ENCODE measurements at places on chromosomes 1 and 21. TPM values are rescaled to one million over a fixed set of nuclear protein-coding genes. Genes with fewer than 3 reads are reported as not detected.

DNA sequence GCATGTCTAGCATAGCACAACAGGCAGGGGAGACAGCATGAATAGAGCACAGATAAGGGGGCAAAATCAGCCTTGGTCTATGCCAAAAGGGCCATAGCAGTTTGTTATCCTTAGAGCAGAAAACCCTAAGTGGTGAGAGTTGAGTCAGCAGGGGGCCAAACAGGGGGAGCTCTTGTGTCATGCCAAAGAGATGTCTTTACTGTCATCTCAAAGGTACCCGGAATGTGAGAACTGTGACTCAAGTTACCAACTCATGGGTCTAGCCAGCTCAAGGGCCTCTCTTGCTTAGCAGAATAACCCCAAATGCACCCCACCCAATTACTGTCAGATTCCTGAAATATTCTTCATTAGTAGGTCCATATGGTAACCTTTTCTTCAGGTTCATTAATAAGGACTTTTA lies 45.9 kb upstream of the NRDC start:
- peak; percentile 77 for DNase-seq

DNA sequence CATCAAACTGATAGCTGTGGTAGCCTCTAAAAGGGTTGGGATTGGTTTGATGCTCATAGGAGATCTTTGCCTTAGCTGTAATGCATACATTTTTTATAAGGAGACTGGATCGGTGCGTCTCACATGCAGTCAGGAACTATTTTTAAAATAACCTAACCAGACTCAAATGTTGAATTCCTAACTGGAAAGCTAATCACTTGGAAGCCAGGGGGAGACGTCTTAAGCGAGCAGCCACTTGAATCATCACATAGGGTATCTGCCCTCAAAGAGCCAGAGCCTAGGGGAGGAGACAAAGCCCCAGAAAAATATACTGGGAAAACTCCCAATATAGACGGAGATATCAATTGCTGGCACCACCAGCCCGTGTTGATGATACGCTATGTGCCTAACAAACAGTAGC lies 61.7 kb upstream of the PUM1 start:
- peak; percentile 79 for DNase-seq

DNA sequence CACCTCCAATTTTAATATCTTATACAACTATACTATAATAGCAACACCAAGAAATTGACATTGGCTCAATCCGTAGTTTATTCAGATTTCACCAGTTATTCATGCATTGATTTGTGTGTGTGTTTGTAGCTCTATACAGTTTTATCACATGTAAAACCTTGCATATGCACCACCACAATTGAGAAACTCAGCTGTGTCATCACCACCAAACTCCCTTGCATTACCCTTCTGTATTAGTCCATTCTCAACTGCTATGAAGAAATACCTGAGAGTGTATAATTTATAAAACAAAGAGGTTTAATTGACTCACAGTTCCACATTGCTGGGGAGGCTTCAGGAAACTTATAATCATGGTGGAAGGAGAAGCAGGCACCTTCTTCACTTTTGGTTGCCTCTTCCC lies 162.1 kb downstream of the PATJ start:
- no peak for DNase-seq

GRCh38 chr1:162397039-162397448 lies 14.9 kb downstream of the SH2D1B start:
- DNase-seq = no peak

- DNase-seq = peak; percentile 17
Observed at GRCh38 chr21:45854690-45855247, 126.8 kb upstream of the COL6A1 start.

GRCh38 chr21:23853796-23854379 lies 1753.4 kb downstream of the MRPL39 start:
- DNase-seq = peak; percentile 31

- peak; percentile 98 for DNase-seq
Observed at GRCh38 chr1:44799770-44800584, at the start of gene PLK3. Gene PLK3 (plus strand): TSS chr1:44800377. CDS start chr1:44800464, 87 bp downstream.

- no peak for DNase-seq
Observed at GRCh38 chr1:204441558-204441957, 29.9 kb upstream of the PPP1R15B start.

DNA sequence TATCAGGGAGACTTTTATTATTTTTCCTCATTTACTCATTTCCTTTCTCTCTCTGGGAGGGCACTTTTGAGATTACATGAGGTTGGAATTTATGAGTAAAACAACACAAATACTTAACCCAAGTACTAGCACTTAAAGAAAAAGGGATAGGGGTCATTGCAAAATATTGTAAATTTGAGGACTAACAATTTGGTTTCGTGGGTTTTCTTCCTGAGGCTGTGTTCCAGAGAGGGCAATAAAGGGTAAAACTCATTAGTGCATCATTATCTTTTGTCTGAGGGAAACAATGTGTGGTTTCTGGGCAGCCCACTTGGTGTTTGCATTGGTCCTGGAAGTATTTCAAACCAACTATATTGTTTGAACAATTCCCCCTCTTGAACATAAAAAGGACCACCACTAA lies 96.5 kb downstream of the GREM2 start:
- DNase-seq = peak; percentile 43

DNA sequence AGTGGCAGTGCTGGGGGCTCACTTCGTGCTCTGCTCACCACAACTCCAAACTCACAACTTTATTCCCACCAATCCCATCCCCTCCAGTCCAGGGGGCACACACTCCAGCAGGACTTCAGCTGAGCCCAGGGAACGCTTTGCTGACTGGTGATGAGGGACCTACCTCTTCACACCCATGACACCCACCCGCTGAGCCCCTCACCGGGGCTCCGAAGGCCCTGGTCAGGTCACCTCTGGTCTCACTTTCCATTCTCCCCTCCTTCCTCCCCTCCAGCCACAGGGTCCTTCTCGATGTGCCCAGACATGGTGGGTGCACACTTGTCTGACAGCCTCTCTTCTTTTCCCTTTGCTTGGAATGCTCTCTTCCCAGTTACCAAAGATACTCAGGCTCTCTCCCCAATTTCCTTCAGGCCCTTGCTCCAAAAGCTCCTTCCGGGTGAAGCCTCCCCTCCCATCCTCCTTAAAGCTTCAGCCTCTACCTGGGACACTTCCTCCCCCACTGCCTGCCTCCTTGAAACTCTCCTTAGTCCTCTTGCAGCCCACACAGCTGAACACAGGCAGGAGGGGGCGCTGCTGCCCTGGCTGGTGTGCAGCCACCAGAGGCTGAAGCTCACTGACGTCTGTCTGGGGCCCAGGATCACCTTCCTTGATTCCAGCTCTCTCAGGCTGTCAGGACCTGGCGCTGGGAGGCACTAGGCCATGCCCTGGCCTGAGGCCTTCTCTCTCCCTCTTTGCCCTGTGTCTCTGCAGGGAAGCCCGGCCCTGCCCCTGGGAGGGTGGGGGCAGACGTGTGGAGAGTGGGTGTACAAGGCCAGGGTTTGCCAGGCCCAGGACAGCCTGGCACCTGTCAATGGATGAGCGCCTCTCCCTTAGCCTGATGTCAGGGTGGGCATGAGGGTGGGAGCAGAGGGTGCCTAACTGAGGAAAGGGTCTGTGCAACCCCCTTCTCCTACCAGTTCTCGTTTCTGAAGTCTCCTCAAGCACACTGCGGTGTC lies 1.6 kb downstream of the KCNE1 start:
- peak; percentile 68 for DNase-seq

The MFAP2 gene
- total RNA-seq = 2.5 TPM

The MSH4 gene
- under 0.01 TPM for total RNA-seq

- peak; percentile 86 for DNase-seq
Observed at GRCh38 chr21:41207401-41208375, 39.7 kb downstream of the BACE2 start.

DNA sequence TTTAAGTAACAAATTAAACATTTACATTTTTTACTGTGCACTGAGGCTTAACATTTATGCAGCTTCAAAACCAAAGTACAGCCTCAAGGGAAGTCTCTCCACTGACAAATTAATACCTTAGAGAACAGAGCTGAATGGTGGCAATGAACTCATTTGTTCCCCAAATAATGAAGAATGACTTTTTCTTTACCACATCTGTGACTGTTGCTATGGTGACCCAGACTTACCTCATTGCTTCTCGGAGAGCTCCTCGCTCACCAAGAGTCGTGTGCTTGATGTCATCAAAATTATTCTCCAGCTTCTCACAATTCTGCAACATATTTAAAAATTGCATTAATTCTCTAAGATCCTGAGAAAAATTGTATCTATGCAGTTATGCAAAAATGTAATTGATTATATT lies 92.9 kb downstream of the DPYD start:
- no peak for DNase-seq

The HES2 gene
- total RNA-seq = not detected

DNA sequence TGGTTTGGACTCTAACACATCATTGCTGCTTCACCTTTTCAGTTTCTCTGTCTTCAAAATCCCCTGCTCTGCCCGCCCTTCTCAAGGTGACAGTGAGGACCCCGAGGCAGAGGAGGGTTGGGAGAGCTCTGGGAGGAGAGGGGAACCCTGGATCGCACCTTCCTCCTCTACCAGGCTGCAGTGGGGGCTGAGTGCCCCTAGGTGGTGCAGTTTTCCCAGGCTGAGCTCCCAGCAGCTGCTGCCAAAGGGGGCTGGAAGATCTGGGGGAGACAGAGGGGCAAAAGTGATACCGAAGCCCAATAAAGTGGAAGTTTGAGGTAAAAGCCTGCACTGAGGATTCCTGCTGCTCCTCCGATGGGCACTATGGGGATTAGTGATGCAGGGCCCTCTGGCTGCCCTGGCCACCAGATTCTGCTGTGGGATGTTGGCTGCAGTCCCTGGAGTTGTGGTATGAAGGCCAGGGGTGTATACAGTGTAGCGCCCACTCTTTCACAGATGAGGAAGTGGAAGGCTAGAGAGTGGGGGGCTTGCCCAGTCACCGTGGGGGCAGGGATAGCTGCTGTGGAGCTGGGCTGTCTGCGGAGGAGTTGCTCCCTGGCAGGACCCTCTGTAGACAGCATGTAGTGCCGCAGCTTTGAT lies 40.7 kb upstream of the SCMH1 start:
- peak; percentile 13 for DNase-seq

DNA sequence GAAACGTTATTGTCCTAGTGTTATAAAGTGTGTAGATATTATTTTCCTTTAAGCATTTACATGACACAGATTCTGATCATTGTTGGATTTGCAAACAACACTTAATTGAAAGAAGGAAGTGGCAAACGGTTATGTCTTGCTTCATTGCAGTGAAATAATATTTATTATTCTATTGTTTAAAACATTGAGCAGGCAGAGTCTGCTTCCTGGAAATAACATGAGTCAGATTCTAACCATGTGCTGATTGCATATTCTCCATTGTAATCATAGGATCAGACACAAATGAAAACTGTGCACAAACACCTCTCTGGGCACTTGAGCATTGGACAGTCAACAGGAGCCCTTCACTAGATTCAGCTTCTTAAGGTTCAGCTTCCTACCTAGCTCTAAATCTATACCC lies 46.8 kb upstream of the USP25 start:
- DNase-seq = peak; percentile 57

- no peak for DNase-seq
Observed at GRCh38 chr1:27269276-27269675, 34.8 kb downstream of the WDTC1 start.

DNA sequence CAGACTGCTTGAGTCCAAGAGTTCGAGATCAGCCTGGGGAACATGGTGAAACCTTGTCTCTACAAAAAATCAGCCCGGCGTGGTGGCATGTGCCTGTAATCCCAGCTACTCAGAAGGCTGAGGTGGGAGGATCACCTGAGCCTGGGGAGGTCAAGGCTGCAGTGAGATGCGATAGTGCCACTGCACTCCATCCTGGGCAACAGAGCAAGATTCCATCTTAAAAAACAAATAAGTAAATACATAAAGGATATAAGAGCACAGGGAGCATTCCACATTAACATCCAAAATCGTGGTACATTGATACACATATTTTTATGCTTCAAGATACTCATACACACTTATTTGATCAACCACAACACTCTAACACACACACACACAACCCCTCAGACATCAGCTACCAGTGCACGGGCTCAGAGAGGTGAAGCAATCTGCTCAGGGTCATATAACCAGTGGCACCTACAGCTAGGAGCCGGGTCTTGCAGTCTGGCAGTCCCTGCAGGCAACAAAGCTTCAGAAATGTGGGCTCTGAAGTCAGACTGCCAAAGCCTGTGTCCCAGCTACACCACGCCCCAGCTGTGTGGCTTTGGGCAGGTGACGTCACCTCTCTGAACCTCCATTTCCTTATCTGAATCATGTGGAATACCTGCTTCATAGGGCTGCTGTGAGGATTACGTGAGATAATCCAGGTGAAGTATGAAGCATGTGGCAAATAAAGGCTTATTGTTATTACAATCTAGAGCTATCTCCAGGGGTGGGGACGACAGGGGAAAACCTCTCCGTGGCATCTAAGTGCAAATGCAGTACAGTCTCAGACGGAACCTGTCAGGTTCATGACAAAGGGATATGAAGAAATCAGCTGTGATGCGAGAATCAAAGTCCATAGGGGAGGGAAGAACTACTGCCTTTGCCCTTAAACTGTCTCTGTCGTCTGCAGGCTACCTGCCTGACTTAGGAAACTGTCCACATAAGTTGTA lies 4.8 kb upstream of the CRYBG2 start:
- no peak for DNase-seq

The CLIC6 gene
- total RNA-seq = not detected

GRCh38 chr1:92016720-92017316 lies 13.0 kb upstream of the EPHX4 start:
- no peak for DNase-seq

The NLRP3 gene
- not detected for total RNA-seq

The WNT2B gene
- total RNA-seq = 0.56 TPM

The PLPP3 gene
- 46.4 TPM for total RNA-seq

GRCh38 chr1:8082945-8083344 lies 56.8 kb upstream of the ERRFI1 start:
- DNase-seq = peak; percentile 84

DNA sequence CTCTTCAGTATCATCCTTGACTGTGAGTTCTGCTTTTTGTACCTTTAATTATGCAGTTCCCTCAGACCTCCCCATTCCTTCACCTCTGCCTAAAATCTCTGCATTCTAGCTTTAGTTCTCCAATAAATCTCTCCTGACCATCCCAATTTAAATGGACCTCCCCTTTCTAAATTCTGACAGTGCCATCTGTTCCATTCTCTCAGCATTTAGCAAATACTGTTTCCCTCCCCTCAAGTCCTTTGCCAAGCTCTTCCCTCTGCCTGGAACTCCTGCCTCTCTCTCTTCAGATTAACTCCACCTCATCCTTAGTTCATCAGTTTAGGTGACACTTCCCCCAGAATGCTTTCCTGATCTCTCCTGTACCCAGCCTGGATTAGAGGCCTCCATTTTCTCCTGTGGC lies 54.0 kb upstream of the JUN start:
- no peak for DNase-seq

- peak; percentile 28 for DNase-seq
Observed at GRCh38 chr1:226870401-226871279, at the start of gene PSEN2. Gene PSEN2 (plus strand): TSS chr1:226870616. CDS start chr1:226881908, 11,292 bp downstream.

DNA sequence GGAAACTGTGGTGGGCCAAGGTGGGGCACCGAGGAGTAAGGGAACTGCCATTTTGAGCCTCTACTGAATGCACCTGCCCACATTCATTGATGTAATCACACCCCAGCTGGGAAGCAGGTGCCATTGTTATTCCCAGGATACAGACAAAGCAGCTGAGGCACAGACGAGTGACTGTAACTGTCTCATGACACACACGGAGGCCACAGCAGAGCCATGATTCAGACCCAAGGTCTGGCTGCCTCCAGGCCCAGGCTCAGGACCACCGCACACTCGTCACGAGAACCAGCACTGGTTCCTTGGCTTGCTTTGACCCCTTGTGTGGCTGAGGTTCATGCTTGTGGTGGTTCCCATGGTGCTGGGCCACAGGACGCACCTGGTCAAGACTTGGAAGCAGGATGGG lies 45.6 kb upstream of the CLIC4 start:
- DNase-seq = peak; percentile 54

- no peak for DNase-seq
Observed at GRCh38 chr1:26583646-26584485, 54.3 kb downstream of the RPS6KA1 start.

Measured in IMR-90 (cell line).